C1 segment of cervical spinal cord (tissue), 14 donors: ENCODE measurements at places on chromosomes 7 and 10.

DNA sequence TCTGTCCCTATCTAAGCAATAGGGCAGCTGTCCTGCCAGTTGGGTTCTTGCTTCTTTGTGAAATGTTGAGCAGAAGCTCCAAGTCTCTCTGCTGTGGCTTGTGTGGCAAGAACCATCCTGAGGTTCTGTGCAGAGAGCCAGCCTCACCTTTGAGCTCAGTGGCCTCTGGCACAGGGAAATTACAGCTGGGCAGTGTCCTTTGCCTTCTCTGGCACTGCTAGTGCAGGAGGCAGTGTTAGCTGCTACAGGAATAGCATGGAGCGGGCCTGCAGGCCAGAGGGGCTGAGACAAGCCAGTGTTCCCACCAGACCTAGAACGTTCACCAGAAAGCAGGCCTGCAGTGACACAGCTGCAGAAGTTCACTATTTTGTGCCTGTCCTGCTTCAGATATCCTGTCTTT is 1.8 kb downstream of the PRXL2A start:
- no peak for DNase-seq

DNA sequence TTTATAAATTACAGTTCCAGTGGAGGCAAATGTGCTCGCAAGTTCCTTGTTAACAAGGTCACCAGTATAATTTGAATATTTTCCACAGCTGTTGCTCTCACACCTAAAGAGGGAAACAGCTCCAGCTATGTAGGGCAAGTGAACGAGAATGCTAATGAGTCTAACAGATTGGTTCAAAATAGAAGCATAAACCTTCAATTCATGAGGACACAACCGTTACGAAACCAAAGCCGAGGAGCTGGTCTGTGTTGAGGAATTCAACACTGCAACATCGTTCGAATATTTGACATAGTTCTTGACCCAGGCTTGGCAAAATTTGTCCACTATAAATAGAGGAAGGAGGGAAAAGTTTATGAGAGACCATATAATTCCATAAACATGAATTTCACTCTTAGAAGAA is 161.3 kb downstream of the KLF6 start:
- no peak for DNase-seq

DNA sequence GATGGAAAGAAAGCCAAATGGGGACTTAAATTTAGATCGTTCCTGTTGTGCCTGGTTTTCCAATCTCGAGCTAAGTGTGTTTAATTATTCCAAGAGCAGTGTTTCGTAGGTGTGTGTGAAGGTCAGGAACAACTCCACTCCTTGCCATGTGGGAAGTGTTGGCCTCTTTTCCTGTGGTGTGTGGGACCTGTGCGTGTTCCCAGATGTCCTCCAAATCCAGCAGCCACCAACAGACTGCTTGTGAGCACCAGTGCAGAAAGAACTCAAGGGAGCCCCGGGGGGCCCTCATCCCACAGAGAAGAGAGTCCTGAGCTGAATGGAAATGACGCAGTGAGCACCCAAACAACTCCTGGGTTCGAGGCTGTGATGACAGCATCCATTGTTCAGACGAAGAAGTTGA is 227.7 kb downstream of the TMEM178B start:
- DNase-seq: no peak

GRCh38 chr10:52599551-52600200 is 172.9 kb downstream of the MBL2 start:
- DNase-seq: no peak

DNA sequence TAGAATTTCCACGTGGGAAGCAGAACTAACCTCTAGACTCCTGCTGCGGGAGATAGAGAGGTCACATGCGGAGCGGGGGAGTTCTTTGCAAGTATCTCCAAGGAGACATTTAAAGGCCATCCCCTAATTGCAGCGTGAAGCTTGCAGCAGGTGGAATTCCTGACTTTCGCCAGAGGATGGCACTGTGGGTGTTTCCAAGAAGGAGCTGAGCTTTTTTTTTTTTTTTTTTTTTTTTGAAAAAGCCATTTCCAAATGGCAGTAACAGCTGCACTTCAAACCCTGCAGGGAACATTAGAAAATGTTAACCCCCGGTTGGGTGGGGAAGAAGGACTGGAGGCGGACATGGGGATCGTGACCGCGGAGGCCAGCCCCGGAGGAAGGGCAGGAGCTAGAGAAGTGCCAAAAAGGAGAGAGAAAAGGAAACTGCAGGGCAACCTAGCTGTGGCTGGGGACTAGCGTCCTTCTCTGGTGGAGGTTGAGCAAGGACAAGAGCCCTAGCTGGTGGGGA is 487.7 kb downstream of the TYW1 start:
- no peak for DNase-seq

DNA sequence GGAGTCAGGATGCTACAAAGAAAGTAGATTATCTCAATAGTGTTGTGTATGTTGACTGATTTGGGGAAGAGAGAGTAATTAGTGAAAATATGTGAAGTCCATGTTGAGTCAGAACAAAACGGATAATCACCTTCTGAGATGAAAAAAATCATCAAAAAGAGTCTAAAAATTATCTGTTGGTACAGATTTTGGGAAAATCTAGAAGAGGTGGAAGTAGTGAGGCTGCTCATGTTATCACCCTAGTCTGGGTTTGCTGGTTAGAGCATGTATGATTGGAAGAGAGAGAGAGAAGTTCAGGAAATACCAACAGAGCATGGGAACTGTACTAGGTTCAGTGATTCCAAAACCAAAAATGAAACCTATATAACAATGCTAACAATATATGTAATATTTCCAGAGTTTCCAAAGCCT is 12.3 kb downstream of the RPA3 start:
- DNase-seq: no peak

DNA sequence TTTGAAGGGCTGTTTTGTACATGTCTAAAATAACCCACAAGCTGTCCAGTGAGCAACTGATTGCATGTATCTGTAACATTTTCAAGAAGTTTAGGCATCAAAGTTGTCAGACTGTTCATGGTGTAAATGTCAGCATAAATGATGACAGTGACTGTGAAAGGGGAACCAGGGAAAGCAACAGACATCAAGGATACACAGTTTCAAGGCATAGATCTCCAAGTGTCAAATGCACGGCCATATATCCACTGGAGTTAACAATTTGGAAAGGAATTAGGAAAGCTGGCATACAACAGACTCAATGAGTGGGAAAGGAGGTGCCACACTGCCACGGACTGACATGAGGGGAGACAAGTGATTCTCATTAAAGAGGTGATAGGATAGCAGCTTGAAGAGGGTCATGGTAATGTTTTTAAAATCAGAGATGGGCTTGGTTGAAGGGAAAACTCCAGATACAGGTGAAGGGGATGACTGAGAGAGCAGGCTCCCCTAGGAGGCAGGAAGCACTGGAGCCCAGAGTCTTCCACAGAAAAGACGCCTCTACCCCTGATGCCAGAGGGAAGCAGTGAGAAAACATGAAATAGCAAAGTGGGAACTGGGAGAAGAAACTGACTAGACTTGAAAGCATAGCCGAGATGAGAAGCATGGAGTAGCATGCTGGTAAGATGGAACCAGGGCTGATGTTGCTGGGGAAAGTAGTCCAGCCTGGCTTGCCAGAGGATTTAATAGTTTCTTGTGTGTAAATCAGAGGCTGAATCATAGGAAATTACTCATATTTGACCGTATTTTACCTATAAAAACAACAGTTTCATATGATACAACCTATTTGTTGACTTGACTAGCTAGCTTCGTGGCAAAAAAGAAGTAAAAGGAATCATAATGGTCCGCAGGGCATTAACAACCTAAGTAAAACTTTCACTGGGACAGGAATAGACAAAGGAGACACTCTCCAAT is 18.6 kb downstream of the NSMCE4A start:
- DNase-seq: no peak

GRCh38 chr10:133028956-133029355 is 58.8 kb upstream of the ADGRA1 start:
- DNase-seq: no peak

- DNase-seq: no peak
These were observed 937.1 kb downstream of the REEP3 start for GRCh38 chr10:64458306-64458705.

- no peak for DNase-seq
These were observed 177.7 kb upstream of the COL1A2 start for GRCh38 chr7:94216944-94217461.

GRCh38 chr7:64574540-64575099 is 11.7 kb upstream of the ZNF680 start:
- DNase-seq: no peak

DNA sequence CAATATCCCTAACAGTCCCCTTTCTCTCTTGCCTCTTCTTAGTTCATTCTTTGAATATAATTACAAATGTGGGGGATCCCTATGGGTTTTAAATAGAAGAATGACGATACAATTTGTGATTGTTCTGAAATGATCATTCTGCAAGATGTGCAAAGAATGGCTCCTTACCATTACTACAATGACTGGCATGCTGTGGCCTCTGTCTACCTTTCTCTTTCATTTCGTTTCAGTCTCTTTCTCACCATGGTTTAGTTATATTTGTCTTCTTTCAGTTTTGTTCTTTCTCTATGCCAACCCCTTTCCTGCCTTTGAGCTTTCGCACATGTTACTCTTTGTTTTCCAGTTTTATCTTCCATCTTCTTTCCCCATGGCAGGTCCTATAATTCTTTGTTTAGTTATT is 176.5 kb downstream of the SUGCT start:
- no peak for DNase-seq

GRCh38 chr10:113603057-113603777 is 50.4 kb downstream of the HABP2 start:
- no peak for DNase-seq

DNA sequence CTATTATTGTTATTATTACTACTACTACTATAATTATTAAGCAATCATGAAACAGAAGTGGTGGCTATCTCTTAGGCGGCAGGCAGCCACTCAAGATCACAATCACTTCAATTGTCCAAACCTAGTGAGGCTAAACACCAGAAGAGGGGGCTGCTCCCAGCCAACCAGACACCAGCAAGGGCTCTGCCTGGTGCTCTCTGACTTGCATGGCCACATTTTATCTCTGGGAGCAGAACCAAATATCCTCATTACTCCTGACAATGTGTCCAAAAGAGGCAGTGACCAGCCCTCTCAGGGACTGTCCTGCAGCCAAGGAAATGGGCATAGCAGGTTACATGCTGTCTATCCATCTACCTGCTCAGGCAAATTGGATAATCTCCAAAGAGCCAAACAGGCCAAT is 187.4 kb upstream of the PDE1C start:
- no peak for DNase-seq

- no peak for DNase-seq
These were observed 92.8 kb downstream of the MCU start for GRCh38 chr10:72784551-72785351.

- no peak for DNase-seq
These were observed 35.5 kb downstream of the LAMB1 start for GRCh38 chr7:107967420-107967819.

DNA sequence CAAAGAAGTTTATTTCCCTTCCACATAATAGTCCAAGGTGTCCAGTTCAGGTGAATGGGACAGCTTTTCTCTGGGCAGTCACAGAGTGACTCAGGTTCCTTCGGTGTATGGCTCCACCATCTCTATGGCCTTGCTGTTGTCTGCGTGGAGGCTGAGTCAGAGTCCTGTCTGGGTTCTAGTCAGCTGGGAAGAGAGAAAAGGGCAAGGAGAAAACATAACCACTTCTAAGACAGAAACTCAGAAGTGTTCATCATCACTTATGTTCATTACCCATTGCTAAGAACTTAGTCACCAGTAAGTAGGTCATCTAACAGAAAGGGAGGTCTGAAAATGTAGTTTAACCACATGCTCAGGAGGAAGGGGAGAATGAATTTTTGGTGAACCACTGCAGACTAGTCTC is 32.4 kb upstream of the CCDC7 start:
- no peak for DNase-seq

GRCh38 chr10:96955794-96956193 is 123.7 kb downstream of the LCOR start:
- no peak for DNase-seq

- no peak for DNase-seq
These were observed 142.3 kb downstream of the VPS50 start for GRCh38 chr7:93374345-93374940.

GRCh38 chr10:58044072-58044471 is 223.6 kb downstream of the IPMK start:
- DNase-seq: no peak

- DNase-seq: no peak
These were observed 18.6 kb upstream of the ZMIZ1 start for GRCh38 chr10:79049931-79050895.

- no peak for DNase-seq
These were observed 60.6 kb downstream of the LMBR1 start for GRCh38 chr7:156832195-156832877.

DNA sequence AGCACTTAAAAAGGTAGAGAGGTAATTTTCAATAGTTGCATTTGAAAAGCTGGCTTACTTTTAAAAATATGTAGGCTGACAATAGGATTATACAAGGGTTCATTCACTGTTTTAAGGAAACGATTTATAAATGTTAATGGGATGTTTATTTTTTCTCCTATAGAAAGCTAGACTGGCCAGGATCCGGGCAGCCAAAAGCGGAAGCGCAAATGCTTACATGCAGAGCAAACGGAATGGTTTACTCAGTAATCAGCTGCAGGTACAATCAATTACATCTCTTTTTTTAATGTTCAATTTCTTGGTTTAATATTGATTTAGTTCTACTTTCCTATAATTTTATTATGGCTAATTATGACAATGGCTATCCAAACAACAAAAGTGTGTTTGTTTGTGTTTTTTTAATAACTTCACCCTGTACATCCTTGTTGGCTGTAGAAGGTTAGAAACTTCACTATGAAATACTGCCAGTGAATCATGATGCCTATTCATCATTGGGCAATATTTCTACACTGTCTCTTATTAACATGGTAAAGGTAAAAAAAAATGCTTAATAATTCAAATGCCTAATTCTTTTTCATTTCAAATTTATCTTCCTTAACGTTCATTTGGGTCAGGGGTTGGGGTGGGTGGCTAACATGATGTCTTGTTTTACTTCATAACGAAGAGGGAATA is 116.4 kb downstream of the TSPAN12 start:
- no peak for DNase-seq

GRCh38 chr10:88281592-88282347 is 301.3 kb downstream of the RNLS start:
- no peak for DNase-seq

DNA sequence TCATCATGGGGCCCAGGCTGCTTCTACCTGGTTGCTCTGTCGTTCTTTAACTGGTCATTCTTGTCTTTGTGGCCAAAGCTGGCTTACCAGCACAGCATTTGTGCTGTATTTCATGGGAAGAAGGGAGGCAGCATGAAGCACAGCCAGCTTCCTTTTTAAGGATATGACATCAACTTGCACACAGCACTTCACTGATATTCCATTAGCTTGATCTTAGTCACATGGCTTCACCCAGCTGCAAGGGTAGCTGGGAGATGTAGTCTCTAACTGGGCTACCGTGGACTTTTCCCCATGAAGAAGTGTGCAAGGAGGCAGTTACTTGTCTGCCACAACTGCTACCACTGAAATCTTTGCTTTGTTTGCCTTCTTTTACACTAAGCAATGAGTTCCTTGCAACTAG is 525.2 kb downstream of the LRMDA start:
- no peak for DNase-seq

DNA sequence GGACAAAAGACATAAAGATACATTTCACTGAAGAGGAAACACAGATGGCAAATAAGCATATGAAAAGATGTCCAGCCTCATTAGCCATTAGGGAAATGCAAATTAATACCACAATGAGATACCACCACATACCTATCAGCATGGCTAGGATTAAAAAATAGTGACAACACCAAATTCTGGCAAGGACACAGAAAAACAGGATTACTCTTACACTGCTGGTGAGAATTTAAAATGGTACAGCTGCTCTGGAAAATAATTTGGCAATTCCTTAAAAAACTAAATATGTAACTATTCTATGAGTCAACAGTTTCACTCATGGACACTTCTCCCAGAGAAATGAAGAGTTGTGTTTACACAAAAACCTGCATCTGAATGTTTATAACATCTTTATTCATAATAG is 121.1 kb downstream of the C10orf90 start:
- DNase-seq: no peak

GRCh38 chr7:74051629-74052410 is 23.8 kb downstream of the ELN start:
- DNase-seq: no peak
